ENCODE measurements at places on chromosomes 3 and 15.

DNA sequence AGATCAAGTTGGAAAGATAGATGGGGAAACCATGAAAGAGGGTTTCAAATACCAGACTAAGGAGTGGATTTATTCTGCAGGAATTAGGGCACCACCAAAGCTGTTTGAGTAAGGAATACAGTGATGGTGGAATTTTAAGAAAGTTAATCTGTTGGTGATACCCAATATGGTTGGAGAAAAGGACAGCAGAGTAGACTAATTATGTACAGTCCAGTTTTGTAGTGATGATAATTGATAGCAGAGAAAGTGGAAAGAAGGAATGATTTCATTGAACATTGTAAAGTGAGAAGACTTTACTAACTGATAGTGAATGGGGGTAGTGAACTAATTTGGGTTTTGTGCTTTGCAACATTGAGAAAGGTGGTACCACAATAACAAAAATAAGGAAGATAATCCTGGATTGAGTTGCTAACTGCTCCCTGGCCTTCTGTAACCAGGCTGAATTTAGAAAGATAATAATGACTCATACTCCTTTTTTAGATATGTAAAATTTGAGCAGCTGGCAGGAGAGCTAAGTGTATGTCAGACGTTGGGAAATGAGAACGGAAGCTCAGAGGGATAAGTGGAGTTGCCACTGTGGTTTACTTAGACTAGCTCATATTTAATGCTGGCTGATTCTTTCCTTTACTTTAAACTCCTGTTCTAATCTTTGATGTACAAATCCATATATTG lies 16.9 kb downstream of the TCAIM start:
- DNase-seq, result no peak

GRCh38 chr3:47133641-47134040 lies 30.3 kb downstream of the SETD2 start:
- DNase-seq, result no peak

DNA sequence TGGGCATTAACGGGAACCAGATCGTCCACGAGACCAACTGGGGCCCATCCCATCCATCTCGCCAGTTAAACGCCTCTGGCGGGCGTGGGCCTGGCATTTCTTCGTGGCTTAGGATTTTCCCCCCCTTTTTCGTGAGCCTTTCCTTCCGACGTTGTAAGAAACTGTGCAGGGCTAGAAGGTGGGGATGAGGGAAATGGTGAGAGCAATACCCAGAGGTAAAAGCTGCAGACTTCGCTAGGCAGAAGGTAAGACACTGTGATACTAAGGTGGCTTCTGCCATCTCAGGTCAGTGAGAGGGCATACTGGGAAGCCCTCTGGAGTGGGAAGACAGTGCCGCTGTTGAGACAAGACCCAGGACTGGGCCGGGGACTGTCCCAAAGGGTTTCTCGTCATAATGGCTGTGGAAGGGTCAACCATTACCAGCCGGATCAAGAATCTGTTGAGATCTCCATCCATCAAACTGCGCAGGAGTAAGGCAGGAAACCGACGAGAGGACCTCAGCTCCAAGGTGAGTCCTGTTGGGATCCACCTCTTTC lies 666 bp downstream of the MAPKBP1 start:
- DNase-seq, result no peak

- DNase-seq, result no peak
These were observed 272.1 kb upstream of the TTC14 start for GRCh38 chr3:180329847-180330246.

DNA sequence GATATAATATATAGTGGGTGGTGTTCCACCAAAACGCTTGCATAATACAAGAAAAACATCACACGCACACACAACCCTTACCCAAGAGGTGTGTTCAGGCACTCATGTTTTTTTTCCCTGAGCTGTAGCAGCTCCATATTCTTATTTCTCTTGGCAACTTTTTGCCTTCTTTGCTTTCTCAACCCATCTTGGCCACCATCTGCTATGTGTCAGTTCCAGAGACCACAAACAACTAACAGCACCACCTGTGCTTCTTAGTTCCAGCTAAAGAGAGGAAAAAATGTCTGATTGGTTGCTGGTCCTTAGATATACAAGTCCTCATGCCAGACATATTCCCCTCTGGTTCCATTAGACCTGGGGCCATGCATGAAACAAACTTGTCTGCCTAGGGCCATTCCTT lies 11.9 kb downstream of the ACTC1 start:
- no peak for DNase-seq

- no peak for DNase-seq
These were observed 276.5 kb downstream of the EDEM1 start for GRCh38 chr3:5463991-5464390.

DNA sequence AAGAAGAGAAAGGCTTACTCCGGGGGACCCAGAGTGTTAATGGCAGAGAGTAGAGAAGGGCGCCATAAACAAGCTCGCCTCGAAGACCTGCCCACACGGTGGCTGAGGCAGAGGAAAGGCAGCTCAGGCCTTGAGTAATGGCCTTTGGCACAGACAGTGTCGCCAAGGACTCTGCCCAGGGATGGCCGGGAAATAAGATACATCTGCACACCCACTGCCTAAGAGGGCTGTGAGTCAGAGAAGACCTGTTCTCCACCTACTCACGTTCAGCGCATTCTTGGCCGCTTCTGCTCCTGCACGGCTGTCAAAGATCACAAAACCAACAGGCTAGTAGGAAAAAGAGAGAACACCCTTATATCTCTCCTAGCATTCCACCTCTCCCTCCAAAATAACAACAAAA lies 26.2 kb downstream of the RBPMS2 start:
- DNase-seq, result no peak

- no peak for DNase-seq
These were observed 19.0 kb downstream of the PCYT1A start for GRCh38 chr3:196268284-196269163.

GRCh38 chr3:9292516-9292915 lies 43.1 kb upstream of the SRGAP3 start:
- DNase-seq, result no peak

DNA sequence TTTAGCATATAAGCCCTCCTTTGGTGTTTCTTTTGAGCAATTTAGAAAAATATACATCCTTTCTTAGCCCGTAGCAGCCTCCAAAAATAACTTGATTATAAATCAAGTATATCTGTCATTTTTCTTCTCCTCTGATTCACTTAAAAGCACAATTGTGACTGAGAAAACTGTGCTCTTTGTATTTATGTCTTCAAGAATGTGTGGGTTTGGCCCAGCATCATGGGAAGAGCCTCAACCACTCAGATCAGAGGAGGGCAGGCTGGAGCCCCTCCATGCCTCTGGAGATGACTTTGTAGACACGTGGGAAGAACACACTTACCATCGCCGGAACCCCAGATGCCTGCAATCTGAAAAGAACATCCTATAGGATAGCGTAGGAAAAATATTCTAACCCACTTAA lies 123.8 kb upstream of the FEZF2 start:
- no peak for DNase-seq

DNA sequence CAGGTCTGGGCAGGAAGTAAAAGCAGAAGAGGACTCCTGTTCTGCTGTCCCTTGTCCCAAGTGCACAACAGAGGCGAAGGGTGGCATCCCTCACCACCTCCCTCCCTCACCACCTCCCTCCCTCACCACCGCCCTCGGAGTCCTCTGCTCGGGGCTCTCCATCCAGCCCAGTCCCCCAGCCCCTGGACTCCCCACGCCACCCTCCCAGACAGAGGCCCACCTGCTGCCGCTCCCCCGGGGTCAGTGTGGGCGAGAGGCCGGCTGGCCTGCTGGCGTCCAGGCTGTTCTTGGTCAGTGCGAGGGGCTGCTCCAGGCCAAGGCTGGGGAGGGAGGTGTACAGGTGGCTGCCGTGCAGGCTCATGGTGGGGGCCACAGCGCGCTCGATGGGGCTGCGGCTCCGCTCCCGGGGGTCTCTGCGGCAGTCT lies 79.1 kb downstream of the VGLL4 start:
- DNase-seq, result no peak

- no peak for DNase-seq
These were observed 61.6 kb downstream of the LRTM1 start for GRCh38 chr3:54866251-54866650.

GRCh38 chr15:70920981-70921696 lies 28.5 kb downstream of the LRRC49 start:
- no peak for DNase-seq

DNA sequence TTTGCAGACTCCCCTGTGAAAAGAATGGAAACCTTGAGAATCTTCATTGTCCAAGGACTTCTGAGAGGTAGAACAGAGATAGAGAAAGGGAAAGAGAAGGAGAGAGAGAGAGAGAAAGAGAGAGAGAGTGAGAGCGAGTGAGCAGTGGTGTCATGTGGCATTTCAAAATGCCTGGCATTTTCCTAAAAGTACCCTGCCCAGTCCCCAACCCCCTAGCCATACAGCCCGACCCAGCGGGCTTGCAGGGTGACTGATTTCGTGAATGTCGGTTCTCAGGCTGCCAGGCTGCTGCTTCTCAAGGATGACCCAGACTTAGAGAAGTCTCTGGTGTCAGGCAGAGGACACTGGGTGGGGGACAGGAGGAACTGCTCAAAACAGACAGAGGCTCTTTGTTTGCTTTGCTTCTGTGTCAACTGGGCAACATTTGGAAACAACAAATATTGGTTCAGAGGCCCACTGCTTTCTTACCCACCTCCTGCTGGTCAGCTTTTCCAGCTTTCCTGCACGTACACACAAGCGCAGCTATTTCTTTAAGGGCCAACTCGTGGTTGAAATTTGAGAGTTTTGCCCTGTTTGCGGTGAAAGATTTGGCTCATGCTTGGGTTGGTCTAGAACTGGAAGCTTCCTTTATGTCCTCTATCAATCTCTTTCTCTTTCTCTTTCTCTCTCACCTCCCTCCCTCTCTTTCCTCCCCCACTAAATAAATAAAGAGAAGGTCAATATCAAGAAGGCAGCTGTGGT lies 3.7 kb upstream of the TF start:
- DNase-seq, result no peak

DNA sequence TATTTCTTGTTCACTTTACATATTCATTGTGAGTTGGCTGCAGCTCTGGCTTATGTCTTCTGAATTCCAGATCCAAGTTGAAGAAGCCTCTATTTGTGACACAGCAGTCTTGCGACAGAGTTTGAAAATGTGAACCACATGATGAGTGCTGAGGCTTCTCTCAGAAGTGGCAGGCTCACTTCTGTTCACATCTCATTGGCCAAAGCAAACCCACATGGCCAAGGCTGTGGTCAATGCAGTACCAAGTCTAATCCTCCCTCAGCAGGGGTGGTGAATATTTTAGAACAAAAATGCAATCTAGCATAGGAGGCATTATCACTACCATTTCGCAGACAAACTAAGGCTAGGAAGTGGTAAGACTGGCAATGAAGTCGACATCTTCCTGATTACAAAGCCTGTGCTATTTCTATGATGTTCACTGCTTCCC lies 45.2 kb downstream of the CDCP1 start:
- DNase-seq, result no peak

GRCh38 chr3:129618186-129618820 lies 11.8 kb upstream of the PLXND1 start:
- no peak for DNase-seq

- DNase-seq, result no peak
These were observed 54.6 kb downstream of the SPRED1 start for GRCh38 chr15:38307251-38307650.

DNA sequence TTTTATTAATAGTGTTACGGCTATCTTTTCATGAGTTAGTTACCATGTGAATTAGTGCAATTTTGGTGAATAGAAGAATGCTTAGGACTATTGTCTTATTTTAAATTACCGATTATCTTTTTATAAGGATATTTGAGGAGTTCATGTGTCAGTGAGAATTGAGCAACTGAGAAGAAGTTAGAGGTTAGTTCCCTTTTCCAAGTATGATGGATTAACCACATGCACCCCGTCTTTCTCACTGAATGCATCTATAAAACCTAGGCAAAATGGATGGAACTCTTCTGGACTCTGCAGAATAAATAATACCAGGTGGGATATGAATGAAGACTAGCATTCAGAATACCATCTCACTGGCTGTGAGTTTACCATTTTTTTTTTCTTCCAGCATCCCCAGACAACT lies 74.3 kb downstream of the TCF12 start:
- no peak for DNase-seq

- no peak for DNase-seq
These were observed 12.8 kb upstream of the MEIS2 start for GRCh38 chr15:37112971-37113670.

DNA sequence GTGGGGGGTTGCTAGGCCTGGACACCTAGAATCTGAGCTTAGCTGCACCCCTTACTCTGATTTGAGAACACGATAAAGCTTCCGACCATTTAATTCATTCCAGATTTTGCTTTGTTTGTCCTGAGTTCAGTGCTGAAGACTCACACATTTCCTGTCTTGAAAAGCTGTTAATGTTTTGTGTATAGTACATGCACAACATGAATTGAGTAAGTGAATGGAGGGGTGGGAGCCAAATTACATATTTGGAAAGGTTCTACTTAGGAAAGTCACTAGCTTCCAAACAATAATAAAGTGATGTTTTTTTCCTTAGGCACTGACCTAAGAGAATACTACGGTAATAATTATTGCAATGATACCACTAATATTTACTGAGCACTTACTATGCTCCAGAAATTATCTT lies 955.2 kb upstream of the NR2F2 start:
- no peak for DNase-seq
